ENCODE measurements at places on chromosomes 5 and 9.

DNA sequence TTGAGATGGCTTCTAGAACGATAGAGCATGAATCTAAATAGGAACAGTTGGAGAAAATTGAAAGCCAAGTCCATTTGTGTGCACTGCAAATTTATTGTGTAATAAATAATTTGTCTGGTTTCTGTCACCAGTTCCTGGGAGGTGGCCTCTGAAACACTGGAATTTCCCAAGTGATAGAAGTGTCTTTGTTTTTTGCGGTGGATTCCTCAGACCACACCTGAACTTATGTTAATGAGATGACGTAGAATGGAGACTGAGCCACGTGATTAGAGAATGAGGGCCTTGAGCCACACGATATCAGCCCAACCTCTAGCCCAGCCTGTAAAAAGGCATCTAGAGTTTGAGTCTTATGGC, 105.1 kb downstream of the MSX2 start:
- DNase-seq, result no peak

DNA sequence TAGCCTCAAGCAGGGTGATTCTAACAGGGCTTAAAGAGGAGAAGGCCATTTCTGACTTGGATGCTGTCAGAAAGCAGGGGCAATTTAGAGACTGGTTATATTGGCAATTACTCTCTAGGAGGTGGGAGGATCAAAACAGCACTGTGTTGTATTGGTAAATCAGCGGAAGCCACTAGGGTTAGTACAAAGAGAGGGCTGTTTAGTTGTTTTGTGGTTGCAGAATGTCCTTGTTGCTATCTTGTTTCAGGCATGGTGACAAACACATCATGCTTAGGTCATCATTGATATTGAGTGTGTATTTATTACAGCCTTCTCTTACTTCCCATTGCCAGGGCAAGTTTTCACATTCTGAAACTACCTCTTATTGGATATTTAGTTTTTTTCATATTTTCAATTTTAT, 165.3 kb downstream of the TAF11L14 start:
- no peak for DNase-seq

DNA sequence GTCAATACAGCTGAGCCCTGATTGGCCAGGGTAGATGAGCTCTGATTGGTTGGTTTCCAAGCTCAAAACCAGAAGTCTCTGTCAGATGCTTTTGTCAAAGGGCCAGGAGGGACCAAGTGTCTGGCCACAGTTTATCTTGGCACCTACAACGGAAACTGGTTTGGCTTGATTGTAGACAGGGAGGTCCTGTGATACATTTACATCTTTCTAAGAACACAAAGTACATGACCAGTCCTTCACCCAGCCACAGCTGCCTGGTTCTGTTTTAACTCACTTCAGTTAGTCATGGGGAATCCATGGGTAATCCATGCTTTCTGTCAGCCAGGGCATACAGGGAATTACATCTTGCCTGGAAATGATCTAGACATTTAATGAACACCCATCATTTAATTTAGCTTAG, 171.2 kb downstream of the SLC12A2 start:
- DNase-seq, result no peak

- DNase-seq, result no peak
Measured at GRCh38 chr9:129609486-129610212, 11.3 kb downstream of the C9orf50 start.

- no peak for DNase-seq
Measured at GRCh38 chr9:128005923-128006322, 25.1 kb upstream of the EEIG1 start.
